Transverse colon (tissue), 4 donors: ENCODE measurements at places on chromosomes 7 and 10. TPM values are rescaled to one million over a fixed set of nuclear protein-coding genes. Genes with fewer than 3 reads are reported as not detected.
A peak's percentile ranks its signal among the peaks of the same experiment; 100 is the strongest.

- no peak for DNase-seq
Measured at GRCh38 chr10:30542895-30543288, 86.7 kb downstream of the LYZL2 start.

DNA sequence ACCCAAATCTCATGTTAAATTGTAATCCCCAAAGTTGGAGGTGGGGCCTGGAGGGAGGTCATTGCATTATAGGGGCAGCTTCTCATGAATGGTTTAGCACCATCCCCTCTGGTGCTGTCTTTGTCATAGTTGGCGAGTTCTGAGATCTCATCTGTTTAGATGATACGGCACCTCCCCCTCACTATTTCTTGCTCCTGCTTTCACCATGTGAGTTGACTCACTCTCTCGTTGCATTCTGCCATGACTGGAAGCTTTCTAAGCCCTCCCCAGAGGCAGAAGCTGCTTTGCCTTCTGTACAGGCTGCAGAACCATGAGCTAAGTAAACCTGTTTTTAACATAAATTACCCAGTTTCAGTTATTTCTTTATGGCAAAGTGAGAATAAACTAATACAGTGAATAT lies 18.9 kb upstream of the ZNF138 start:
- DNase-seq, result no peak

- DNase-seq, result no peak
Measured at GRCh38 chr10:108375691-108376090, 1211.2 kb upstream of the SORCS1 start.

GRCh38 chr7:112866424-112866823 lies 76.2 kb upstream of the TMEM168 start:
- DNase-seq, result no peak

The SRRT gene
- 64.6 TPM for total RNA-seq

DNA sequence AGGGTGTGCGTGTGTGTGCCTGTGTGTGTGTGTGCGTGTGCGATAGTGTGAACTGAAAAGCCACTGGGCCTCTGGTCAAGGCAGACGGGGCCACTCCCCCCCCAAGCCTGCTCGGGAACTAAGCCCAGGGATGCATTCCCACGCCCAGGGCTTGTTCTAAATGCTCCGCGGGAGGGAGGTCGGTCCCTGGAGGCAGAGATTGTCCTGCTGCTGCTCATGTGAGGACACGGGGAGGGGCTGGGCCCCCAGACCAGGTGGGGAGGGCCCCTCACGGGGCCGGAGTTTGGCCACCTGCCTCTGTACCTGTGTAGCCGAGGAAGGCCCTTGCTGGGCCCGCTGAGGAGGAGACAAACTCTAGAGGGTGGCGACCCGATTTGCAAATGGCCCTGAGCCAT lies 93.9 kb downstream of the PDGFA start:
- no peak for DNase-seq

The KNDC1 gene
- total RNA-seq, result not detected

- DNase-seq, result no peak
Measured at GRCh38 chr7:94421681-94422080, 27.0 kb downstream of the COL1A2 start.

- DNase-seq, result peak; percentile 38
Measured at GRCh38 chr7:100472121-100472851, 6.7 kb downstream of the TSC22D4 start.

The ADAM12 gene
- 0.14 TPM for total RNA-seq

The ITGA8 gene
- not detected for total RNA-seq

DNA sequence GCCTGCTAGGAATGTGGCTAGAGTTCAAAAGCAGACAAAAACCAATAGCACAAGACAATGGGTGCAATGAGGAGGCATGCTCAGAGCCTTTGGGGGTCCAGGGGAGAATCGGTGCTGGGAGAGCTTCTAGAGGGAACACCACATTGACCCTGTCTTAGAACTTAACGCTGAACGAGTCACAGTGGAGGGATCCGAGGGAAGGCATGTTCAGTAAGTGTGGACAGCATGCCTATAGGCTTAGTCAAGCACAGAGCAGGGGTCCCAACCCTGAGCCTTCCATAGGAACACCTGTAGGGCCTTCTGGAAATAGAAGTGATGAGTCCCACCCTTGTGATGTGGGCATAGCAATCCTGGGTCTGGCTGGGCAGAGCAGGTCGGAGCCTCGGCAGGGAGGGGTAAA lies 148.7 kb downstream of the PKD1L1 start:
- DNase-seq, result no peak

DNA sequence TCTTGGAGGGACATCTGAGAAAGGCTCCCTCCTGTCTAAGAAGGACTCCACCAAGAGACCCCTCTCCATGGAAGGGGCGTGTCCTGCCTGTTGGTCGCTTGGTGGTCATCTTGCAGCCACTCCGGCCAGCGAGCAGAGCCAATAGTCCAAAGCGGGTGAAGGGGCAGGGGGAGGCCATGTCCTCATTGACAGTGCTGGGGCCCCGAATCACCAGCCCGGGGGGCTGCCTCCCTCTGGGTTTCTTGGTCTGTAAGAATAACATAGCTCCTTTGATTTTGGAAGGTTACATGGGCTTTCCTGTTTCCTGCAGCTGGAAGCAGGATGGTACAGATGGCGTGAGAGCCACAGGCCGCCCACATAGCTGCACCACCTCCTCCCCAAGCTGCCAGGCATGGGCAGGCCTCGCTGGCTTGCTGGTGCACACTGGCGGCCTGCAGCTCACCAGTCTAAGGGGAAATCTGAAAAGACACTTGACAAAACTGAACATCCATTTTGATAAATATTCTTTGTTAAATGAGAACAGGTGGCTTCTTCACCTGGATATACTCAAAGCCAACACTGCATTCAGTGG lies 105.8 kb downstream of the ARHGAP22 start:
- DNase-seq, result no peak

The SPDYE16 gene
- not detected for total RNA-seq

GRCh38 chr10:69646185-69647060 lies 16.4 kb downstream of the FAM241B start:
- no peak for DNase-seq

DNA sequence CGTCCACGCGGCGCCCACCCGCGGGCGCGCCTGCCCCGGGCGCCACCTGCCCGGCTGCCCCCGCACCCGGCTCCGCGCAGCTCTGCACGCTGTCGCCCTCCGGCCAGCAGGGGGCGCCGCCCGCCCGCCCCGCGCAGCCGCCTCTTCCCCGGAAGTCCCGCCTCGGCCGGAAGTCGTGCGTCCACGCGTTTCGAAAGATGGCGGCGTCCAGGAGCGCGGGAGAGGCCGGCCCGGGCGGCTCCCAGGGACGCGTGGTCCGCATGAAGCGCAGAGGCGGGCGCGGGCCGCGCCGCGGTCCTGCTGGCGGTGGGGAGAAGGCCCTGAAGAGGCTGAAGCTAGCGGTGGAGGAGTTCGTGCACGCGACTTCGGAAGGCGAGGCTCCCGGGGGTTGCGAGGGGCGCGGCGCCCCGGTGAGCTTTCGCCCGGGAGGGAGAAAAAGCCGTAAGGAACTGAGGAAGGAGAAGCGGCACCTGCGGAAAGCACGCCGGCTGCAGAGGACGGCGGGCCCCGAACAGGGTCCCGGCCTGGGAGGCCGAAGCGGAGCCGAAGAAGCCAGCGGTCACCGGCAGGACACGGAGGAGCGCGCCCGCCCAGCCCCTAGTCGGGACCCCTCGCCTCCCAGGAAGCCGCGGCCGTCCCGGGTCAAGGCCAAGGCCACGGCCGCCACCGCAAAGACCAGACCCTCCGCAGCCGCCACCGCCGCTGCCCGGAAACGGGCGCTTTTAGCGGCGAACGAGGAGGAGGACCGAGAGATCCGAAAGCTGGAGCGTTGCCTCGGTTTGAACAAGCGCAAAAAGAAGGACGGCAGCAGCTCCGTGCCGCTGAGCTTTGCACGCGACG lies at the start of gene NOM1:
Gene NOM1, plus strand, starts transcription at position 172 of the 840 bp plus-strand sequence. Its CDS starts 26 bp downstream, at position 198.
- peak; percentile 91 for DNase-seq

DNA sequence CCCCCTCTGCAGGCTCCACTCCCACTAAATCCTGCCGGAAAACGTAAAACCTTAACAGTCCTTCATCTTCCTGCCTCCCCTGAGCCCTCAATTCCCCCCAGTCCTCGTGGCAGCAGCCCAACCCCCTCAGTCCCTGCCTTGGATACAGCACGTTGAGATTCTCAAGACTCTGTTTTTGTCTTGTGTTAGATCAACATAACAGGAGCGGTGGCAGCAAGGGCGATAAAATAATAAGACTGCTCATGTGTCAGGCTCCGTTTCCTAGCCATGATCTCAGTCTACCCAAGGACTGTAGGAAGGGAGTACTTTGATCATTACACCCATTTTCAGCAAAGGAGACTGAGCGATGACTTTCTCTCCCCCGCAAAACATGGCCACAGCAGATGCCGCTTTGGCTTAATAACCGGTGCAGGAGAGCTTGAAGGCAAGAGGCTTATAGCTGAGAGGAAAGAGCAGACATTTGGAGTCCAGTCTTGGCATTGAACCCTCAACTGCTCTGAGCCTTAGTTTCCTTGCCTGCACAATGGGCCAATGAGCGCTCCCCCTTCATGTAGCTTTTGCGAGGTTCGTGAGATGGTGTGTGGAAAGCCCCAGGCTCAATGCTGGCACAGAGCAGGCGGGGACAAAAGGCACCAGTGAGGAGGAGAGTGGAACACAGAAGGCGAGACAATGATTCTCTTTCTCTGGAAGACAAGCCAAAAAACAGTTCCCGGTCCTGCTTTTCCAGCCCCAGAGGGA lies 42.1 kb upstream of the PCBD1 start:
- no peak for DNase-seq

- DNase-seq, result no peak
Measured at GRCh38 chr7:112504093-112504695, 23.4 kb downstream of the LSMEM1 start.

- DNase-seq, result no peak
Measured at GRCh38 chr10:75437693-75438092, 6.3 kb downstream of the LRMDA start.

The AGAP4 gene
- total RNA-seq, result 43.8 TPM

GRCh38 chr10:69465457-69466157 lies 14.3 kb downstream of the TSPAN15 start:
- DNase-seq, result no peak
